ENCODE measurements at places on chromosomes 6 and 20. TPM values are rescaled to one million over a fixed set of nuclear protein-coding genes. Genes with fewer than 3 reads are reported as not detected.

DNA sequence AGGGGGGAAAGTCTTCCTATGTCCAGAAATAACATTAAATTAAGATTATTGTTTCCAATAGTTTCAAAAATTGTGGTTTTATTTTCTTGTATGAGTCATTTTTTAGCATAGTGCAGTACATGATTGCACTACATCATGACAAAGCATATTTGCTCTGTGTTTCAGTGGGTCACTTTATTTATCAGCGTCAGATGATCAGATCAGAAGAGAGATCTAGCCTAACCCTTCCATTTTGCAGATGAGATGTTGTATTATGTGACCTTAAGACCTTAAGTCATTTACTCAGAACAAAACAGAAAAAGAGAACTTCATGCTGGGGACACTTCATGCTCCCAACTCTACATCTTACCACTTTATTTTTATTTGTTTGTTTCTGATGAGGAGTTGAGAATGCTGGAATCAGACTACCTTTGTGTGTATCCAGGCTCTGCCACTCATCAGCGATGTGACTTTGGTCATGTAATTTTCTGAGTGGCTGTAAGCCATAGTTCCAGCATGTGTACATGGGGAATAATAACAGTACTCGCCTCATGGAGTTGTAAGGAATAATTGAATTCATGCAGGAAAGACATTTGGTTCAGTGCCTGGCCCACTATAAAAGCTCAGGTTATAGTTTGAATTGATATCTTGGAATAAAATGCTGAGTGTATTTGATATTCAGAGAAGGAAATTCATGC lies 13.5 kb downstream of the EYA4 start:
- DNase-seq, result no peak

The ADGB gene
- not detected for total RNA-seq

The KIF25 gene
- not detected for total RNA-seq

GRCh38 chr6:132962936-132963868 lies 148.8 kb downstream of the RPS12 start:
- peak; percentile 90 for DNase-seq
